ENCODE measurements at places on chromosomes 5 and 9.

- H3K4me3 ChIP-seq = no peak overlapping the region
- H3K27ac ChIP-seq = no peak overlapping the region
- no peaks in the 10 kb centered on the region for H3K36me3 ChIP-seq
- H3K27me3 ChIP-seq = no peaks in the 10 kb centered on the region
These were observed 4.3 kb downstream of the CCL19 start for GRCh38 chr9:34686732-34687131.

DNA sequence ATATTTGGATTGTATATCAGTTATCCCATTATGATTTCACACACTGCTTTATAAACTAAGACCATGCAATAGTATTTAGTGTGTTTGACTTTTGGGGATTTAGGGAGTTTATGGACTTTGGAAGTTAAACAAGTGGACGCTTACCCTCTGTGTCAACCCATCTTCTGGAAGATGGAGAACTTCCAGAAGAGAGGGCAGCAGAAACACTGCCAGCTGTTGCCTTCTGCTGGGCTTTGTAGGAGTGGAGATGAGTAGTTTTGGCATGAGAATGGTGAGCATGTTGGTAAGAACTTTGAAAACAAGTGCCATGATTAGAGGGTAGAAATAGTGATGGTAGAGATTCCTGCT, 2.2 kb downstream of the DNAJC25 start:
- no peaks in the 10 kb centered on the region for H3K36me3 ChIP-seq
- H3K27me3 ChIP-seq = no peaks in the 10 kb centered on the region
- H3K27ac ChIP-seq = no peak overlapping the region
- H3K4me3 ChIP-seq = no peak overlapping the region
- DNase-seq = no peak

DNA sequence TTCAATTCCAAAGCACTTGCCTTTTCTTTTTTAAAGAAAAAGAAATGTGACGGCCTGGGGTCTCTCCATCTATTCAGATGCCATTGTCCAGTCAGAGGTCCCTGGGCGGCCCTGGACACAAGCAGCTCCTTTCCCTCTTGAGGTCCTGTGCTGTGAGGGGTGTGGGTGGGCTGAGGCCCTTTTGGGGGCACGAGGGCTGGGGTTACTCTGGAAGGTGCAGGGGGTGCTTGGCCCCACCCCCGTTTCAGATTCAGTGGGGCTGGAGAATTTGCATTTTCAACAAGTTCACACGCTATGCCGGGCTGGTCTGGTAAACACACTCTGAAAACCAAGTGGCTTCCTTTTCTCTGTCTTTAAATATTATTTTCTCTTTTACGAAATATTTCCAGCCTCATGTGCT, 91.4 kb upstream of the PHYKPL start:
- H3K4me1 ChIP-seq = no peaks in the 10 kb centered on the region
- H3K27ac ChIP-seq = no peak overlapping the region
- DNase-seq = no peak
- H3K36me3 ChIP-seq = no peaks in the 10 kb centered on the region
- H3K27me3 ChIP-seq = no peaks in the 10 kb centered on the region

DNA sequence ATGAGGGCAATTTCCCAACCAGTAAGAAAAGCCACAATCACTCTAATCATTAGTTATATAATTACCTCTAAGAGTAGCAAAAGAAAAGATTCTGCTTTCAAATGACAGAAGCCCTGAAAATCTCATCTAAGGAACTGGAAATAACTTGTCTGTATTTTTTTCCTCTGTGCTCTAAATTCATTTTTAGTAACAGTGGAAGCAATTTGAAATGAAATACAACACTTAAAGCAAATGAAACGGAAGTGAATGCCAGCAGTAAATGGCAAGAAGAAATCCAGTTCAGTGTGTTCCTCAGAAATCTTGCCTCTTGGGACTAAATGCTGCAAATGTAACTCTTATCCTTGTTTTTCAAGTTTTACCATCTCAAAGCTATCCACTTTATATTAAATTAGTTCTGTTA, 294.9 kb downstream of the TAF11L14 start:
- DNase-seq = no peak
- H3K36me3 ChIP-seq = no peaks in the 10 kb centered on the region
- H3K27me3 ChIP-seq = no peaks in the 10 kb centered on the region
- no peaks in the 10 kb centered on the region for H3K4me1 ChIP-seq

Measured in colonic mucosa (tissue), 4 donors.